Thymus (tissue), 14 donors: ENCODE measurements at places on chromosomes 5 and 9.

GRCh38 chr9:85258236-85258635 lies 483.5 kb downstream of the AGTPBP1 start:
- DNase-seq, result no peak

- no peak for DNase-seq
Observed at GRCh38 chr5:52751137-52751536, 36.6 kb upstream of the ITGA1 start.

GRCh38 chr5:1497795-1498622 lies 25.8 kb downstream of the LPCAT1 start:
- DNase-seq, result no peak

GRCh38 chr9:14868772-14869583 lies 41.2 kb downstream of the FREM1 start:
- no peak for DNase-seq

GRCh38 chr9:107633406-107633805 lies 143.8 kb upstream of the KLF4 start:
- no peak for DNase-seq

DNA sequence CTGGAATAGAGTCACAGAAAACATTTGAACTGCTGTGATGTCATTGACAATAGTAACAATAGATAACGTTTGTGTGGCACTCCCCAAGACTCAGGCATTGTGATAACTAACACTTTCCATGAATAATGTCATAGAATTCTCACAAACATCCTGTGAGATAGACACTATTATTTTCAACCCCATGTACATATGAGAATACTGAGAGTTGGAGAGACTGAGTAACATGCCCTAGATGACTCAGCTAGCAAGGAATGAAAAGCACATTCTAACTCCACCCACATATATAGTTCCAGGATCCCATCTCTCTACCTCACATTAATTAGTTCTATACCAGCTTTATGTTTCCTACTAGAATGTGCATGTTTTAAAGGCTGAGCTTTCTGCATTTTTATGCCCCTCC lies 71.4 kb downstream of the ASTN2 start:
- no peak for DNase-seq
